ENCODE measurements at places on chromosomes 4 and X.

DNA sequence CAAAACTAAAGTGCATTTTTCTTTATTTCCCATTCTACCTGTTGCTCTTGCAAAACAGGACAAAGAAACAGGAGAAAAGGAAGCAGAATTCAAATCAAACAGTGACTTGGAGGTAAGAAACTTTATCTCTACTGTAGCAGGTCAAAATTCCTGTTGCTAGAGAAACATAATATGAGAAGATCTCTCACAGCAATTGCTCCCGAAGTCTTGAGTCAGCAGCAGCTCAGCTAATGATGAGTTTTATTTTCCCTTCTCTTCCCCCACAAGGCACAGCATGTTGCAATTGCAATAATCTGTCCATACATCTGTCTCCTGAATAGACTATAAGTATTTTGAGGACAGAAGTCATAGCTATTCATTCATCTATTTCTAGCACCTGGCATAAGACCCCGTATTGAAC, 112.7 kb downstream of the CLNK start:
- DNase-seq = no peak

DNA sequence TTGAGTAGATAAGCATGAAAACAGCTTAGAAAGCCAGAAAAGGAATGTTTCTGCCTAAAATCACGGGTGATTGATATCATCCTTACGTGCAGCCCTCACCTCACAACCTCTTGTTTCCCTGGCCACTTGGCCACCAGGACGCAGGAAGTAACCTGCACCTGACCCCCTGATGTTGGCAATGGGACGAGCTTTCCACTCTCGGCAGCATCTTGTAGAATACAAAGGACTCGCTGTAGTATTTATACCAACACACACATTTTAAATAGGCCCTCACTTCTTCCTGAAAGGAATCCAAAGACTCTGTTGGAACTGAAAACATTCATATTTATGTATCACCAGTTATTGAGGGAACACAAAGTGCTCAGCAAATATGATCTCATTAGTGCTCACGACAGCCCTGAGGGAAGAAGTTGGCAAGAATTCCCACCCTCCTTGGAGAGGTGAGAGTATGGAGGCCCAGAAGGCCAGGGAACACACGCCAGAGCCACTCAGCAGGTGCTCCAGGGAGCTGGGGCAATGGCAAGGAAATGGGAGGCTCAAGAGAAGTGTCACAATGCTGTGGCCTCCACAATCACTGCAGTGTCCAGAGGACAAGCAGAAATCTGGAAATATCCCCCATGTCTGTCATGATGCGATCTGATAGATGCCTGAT, 103.3 kb upstream of the KIT start:
- no peak for DNase-seq

GRCh38 chr4:94452476-94453371, 982 bp downstream of the PDLIM5 start:
- DNase-seq = no peak

GRCh38 chrX:15761564-15762191, 23.6 kb downstream of the CA5B start:
- peak; percentile 13 for DNase-seq

GRCh38 chr4:109562457-109563239, 2.6 kb downstream of the MCUB start:
- DNase-seq = no peak

GRCh38 chr4:89800527-89801103, 36.3 kb downstream of the SNCA start:
- no peak for DNase-seq

- no peak for DNase-seq
These were observed 32.1 kb downstream of the UBE2K start for GRCh38 chr4:39730072-39730471.

DNA sequence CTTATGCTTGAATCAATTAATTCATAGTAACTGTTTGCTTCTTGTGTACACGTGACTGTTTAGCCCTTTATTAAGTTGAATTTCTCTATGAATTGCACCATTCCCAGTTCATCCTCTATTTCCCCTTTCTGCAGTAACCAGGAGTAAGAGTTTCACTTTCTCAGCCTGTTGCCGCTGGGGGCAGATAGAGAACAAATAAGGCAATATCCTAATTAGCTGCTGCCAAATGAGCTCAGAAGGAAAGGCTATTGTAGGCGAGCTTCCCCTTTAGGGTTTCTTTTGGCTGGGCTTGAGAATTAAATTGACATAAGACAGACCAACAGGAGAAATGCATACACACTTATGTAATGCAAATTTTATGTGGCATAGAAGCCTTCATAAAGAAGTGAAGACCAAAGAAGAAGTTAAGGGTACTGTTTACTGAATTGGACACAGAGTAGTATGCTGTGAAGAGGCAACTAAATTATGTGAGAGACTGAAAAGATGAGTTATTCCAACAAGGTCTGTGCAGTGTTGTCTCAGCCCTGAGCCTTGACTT, 1594.7 kb downstream of the TECRL start:
- no peak for DNase-seq

- no peak for DNase-seq
These were observed 331.1 kb downstream of the GRID2 start for GRCh38 chr4:92634882-92635281.

DNA sequence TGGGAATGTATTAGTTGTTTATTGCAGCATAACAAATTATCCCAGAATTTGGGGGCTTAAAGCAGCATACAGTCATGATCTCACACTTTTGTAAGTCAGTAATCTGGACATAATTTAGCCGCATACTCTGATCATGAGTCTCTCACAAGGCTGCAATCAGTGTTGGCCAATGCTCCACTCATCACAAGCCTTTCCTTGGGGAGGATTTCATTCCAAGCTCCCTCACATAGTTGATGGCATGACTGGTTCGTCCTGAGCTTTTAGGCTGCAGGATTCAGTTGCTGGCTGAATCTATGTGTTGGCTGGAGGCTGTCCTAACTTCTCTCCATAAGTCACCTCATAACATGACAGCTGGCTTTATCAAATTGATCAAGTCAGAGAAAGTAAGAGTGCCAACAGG, 1568.6 kb upstream of the PCDH7 start:
- DNase-seq = no peak

DNA sequence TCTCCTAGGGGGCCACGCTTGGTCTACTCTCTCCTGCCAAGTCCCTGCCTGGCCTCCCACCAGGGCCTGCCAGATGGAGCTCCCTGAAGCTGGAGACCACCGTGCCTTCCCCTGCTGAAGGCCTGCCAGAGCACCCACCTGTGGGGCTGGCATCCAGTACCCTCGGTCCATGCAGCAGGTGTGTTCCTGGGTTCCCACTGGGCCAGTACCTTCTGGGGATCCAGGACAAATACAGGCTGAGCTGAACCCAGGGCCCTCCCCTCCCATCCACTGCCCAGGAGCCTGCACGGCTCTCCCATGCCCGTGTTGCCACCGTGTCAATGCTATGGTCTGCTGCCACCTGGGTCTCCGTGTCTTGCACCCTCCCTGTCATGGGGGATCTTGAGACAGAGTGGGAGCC, 68.8 kb downstream of the ABLIM2 start:
- DNase-seq = no peak

Data from HuH-7 (cell line).